HS-27A (cell line): ENCODE measurements at places on chromosomes 2 and 18.

- DNase-seq = no peak
These were observed 171.2 kb downstream of the SPAG16 start for GRCh38 chr2:213455316-213456008.

DNA sequence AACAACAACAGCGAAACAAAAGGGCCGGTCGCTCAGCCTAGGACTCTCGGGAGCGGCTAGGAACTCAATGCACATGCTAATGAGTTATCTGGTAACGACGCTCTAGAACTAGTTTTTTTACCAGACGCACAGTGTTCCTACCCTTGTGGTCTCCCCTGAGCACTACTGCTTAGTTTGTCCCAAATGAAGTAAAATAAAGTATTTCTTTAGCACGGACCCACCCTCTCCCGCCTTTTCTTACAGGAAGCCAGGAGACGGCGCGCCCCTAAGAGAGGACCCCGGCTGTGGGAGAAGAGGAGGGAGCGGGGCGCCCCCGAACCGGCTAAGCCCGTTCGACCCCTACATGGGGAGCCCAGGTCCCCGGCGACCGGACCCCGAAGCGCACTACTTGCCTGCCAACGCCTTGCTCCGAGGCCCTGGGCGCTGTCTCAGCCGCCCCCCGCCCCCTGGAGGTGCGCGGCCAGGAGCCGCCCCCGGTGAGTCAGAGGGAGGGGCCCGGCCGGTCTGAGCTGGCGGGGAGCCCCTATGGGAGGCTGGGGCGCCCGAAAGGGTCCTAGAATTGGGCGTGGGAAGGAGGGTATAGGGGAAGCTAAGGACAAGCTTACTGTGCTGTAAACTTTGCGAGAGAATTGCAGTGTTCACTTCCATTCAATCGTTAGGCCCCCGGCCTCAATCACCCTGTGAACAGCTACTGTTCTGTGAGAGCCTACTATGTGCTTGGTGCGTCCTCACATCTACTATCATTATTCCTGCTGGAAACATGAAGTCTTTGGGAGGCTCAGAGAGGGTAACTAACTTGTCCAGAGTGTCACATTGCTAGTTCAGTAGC lies 3.6 kb upstream of the CAPG start:
- no peak for DNase-seq

- DNase-seq = no peak
These were observed 8.0 kb downstream of the PCARE start for GRCh38 chr2:29066271-29066860.

GRCh38 chr2:125656190-125656589 lies 999.8 kb upstream of the GYPC start:
- no peak for DNase-seq

GRCh38 chr2:172888714-172889669 lies 153.3 kb downstream of the RAPGEF4 start:
- no peak for DNase-seq

GRCh38 chr18:79395761-79396404 lies at the start of gene NFATC1:
Gene NFATC1 (plus strand): TSS chr18:79395930. CDS start chr18:79396225, 295 bp downstream.
- no peak for DNase-seq

GRCh38 chr2:204933735-204934374 lies 388.6 kb downstream of the PARD3B start:
- no peak for DNase-seq

GRCh38 chr2:127740665-127741288 lies 39.5 kb downstream of the SFT2D3 start:
- no peak for DNase-seq

DNA sequence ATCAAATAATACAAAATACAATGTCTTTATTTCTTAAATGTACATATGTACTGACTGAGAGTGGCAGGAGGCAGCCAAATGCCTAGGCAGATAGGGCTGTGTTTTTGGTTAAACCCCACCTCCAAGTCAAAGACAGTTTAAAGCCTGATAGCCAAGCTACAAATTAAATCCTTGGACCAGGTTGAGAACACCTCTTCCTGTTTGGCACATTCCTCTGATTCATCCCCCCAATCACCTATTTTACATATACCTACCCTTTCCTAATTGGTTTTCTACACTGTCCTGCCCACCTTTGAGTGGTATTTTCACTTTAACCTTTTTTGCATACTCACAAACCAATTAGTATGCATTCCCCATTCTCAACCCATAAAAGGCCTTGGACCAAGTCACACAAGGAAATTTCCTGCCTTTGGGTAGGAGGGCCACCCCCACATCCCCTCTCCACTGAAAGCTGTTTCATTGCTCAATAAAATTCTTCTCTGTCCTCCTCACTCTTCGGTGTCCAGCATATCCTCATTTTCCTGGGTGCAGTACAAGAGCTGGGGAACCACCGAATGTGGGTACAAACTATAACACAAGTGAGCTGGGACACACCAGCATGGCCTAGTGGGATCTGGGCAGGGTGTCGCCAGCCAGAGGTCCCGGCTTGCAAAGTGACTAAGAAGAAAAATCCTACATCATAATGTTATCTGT lies 149.1 kb downstream of the UBE2E3 start:
- no peak for DNase-seq

- DNase-seq = peak; percentile 99
These were observed 32.8 kb upstream of the IL1B start for GRCh38 chr2:112869258-112869842.

DNA sequence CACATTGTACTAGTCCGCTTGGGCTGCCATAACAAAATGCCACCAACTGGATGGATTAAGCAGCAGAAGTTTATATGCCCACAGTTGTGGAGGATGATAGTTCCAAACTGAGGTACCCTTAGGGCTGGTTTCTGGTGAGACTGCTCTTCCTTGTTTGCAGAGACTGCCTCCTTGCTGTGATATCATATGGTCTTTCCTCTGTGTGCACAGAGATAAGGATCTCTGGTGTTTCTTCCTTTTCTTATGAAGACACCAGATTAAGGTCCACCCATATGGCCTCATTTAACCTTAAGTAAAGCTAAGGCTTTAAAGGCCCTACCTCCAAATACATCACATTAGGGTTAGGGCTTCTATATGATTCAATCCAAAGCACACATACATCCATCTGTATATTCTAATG lies 738.2 kb upstream of the GCFC2 start:
- DNase-seq = no peak
